Skin of body (tissue), 3 donors: ENCODE measurements at places on chromosomes 5 and 9. TPM values are rescaled to one million over a fixed set of nuclear protein-coding genes. Genes with fewer than 3 reads are reported as not detected.

SLC34A3 gene
- total RNA-seq: not detected

GGTA1 gene
- total RNA-seq: 9.6 TPM

- DNase-seq: no peak
These were observed 25.0 kb downstream of the ECM2 start for GRCh38 chr9:92510747-92511146.

DNA sequence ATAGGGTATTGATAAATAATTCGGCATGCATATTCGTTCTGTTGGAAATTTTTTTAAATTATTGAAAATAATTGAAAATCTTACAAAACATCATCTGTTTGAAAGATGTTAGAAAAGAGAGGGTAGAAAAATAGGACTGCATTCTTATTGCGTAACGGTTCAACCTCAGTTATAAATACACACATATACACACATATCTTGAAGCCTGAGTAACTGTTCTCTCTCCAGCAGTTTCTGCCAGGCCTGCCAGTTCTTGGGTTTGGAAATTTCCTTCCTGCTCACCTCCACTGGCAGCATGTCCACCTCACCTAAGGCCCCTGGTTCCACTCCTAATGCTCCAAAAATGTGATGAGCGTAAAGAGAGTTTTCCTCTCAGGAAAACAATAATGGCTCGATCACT, 9.1 kb downstream of the SPATA31E1 start:
- no peak for DNase-seq

- DNase-seq: no peak
These were observed 156.6 kb downstream of the SLF1 start for GRCh38 chr5:94775088-94775487.

SPINK13 gene
- not detected for total RNA-seq

- DNase-seq: no peak
These were observed 47.5 kb upstream of the EGFLAM start for GRCh38 chr5:38210676-38211353.

C9orf153 gene
- 0.79 TPM for total RNA-seq

DNA sequence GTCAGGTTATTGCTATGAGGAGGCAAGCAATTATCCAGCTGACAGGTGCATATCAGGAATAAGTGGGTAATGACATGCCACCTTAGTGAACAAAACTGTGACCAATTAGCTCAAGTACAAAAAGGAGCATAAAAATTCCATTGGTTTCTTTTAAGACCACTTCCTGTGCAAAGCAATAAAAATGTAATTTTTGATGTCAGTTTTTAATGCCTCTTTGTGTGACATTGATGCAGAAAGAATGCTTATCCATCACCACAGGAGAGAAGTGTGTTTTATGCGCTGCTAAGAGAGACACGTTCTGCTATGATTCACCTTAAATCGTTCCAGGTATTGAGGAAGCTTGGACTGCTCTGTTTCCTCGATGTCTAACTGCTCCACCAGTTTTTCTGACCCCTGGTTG, 96.7 kb downstream of the MRPS27 start:
- DNase-seq: no peak

GRCh38 chr9:116774421-116775180, 87.5 kb downstream of the TRIM32 start:
- no peak for DNase-seq

GRCh38 chr9:136095070-136096058, at the start of gene NACC2:
NACC2 (minus strand) TSS chr9:136095289; CDS start chr9:136050521, 44,768 bp downstream.
- no peak for DNase-seq

DNA sequence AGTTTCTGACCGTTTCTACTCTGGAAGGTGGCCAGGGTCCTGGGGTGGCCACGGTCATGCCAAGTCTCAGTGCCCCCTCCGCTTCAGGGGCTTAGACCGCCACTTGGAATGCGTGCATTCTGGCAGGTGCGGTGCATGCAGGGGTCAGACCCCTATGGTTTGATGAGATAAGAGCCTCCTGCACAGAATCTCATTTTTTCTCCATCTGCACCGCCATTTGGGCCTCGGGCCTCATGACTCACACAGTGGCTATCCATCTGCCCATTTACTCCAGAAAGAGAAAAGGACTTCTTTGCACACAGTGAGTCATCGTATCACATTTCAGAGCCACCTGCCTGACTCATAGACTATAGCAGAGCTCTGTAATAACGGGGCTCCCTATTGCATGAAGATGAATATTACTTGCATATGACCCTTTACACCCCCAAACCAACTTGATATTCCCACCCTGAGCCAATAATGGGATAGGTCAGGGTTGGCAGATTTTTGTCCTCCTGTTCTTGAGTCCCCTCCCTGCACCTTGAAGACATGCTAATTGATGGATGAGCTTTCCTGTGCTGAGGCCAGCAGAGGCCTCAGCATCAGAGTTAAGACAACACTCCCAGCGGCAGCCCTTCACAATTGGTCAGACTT, 157.4 kb downstream of the NR3C1 start:
- DNase-seq: no peak

DNA sequence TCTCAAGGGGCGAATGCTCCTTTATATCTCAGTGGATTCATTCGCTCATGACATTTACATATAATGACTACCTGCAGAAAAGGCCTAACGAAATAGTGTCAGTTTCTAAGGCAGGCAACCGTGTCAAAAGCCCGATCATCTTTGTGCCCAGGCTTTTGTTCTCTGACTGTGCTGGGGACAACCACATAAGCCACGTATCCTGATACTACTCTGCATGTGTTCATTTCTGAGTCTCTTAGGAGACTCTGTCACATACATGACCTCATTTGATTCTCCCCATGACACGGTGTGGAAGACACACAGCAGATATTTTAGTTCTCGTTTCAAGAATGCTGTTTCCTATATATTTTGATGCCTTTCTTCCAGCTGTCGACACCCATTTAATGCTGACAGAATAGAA, 598.5 kb downstream of the BNC2 start:
- no peak for DNase-seq

DNA sequence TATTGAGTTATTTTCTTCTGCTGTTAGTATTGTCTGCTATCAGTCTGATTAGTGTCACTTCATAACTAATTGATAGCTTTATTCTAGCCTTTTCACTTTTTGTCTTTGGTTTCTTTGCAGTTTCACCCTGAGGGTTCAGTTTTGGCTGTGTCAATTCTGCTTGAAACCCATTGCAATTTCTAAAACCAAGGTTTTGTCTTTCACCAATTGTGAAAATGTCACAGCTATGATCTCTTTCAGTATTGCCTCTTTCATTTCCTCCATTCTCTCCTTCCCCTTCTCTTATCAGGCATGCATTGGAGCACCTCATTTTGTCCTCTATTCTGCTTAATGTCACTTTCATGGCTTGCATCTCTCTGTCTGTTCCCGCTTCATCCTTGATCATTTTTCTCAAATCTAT, 248.1 kb downstream of the YTHDC2 start:
- no peak for DNase-seq

CDC25C gene
- total RNA-seq: 3.5 TPM

- no peak for DNase-seq
These were observed 1.7 kb upstream of the KLHL3 start for GRCh38 chr5:137737349-137738131.

- no peak for DNase-seq
These were observed 10.2 kb downstream of the KCNIP1 start for GRCh38 chr5:170513856-170514525.

DNA sequence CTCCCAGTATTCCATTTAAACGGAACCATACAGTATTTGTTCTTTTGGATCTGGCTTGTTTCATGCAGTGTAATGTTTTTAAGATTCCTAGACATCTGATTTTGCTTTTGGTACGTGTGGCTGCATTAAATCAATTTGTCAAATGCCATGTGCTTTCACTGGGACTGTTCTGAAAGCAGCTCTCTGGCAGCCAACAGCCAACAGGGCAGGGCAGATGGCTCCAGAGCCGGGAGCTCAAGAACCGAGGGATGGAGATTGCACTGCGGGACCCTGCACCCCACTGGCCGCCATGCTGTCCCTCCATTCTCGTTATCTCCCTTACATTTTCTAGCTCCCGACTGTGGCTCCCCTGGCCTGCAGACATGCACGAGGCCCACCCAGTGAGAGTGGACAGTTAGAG, 33.4 kb upstream of the AIF1L start:
- DNase-seq: peak; percentile 13
